ENCODE measurements at places on chromosomes 6 and 20.
A peak's percentile ranks its signal among the peaks of the same experiment; 100 is the strongest.

GRCh38 chr20:62064770-62065673 lies 659 bp downstream of the TAF4 start:
- DNase-seq: peak; percentile 77

GRCh38 chr20:38275815-38276550 lies 15.4 kb upstream of the KIAA1755 start:
- DNase-seq: no peak

GRCh38 chr6:31541059-31541657 lies 645 bp downstream of the DDX39B start:
- DNase-seq: peak; percentile 63

DNA sequence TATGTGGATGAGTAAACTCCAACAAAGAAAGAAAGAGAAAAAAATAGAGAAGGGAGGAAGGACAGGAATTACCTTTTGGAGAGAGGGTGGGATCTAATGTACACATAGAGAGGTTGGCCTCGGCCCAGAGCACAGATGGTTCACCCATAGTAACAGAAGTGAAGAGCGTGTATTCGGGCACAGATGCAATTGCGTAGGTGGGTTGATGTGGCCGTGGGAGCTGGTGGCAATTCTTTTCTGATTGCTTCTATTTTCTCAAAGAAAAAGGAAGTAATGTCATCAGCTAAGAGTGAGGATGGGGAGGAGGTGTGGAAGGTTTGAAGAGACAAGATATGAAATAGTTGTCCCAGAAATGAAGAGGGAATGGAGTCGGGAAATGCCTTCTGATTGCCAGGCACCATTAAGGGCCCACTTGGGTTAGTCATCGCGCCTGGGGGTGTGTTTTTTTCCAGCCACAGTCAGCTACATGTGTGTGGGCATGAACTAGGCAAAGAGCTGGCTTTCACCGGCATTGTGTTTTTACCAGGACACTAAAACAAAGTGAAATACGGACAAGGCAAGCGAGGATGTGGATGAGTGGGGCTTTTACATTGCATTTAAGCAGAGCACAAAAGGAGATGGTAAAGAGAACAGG lies 158.7 kb downstream of the SYNE1 start:
- no peak for DNase-seq

- no peak for DNase-seq
Measured at GRCh38 chr20:16953858-16954257, 205.7 kb downstream of the OTOR start.

- DNase-seq: peak; percentile 62
Measured at GRCh38 chr20:64077094-64077493, 2.2 kb downstream of the RGS19 start.

DNA sequence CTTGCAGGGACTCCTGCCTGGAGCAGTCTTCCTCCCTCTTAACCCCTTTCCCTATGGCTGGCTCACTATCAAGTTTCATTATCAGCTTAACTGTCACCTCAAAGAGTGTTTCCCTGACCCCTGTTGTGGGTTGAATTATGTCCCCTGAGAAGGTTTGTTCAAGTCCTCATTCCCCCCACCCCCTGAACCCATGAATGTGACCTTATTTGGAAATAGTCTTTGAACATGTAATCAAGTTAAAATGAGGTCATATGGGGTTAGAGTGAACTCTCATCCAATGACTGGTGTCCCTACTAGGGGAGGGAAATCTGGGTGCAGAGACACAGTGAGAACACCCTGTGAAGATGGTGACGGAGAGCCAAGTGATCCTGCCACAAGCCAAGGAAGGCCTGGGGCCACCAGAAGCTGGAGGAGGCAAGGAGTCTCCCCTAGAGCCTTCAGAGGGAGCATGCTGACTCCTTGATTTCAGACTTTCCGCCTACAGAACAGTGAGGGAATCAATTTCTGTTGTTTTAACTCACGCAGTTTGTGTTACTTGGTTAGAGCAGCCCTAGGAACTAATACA lies 165.2 kb upstream of the TOP1 start:
- DNase-seq: no peak

DNA sequence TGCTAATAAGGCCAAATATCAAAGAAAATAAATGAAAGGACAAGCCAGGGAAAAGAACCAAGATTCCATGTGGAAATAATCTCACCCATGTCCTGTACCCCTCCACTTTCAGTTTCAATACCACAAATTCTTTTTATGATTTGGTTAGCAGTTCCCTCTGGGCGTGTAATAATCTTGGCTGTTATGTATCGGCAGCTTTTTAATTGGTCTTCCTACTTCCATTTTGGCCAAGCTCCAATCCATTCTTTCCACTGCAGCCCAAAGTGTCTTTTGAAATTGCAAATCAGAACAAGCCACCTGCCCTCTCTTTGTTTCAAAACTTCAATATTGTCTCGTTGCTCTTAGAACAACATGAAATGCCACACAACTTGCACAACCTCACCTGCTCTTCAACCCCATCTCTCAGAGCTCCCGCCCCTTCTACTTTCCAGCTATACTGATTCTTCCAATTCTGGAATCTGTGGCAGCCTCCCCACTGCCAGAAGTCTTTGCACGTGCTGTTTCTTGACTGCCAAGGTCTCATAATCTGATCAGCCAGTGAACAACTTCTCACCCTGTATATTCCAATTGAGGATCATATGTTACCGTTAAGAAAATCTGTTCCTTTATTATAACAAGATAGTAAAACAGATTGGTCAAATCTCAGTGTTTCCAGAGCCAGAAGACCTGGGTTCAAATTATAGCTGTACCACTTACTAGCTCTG lies 354.5 kb downstream of the CBLN4 start:
- DNase-seq: no peak

- no peak for DNase-seq
Measured at GRCh38 chr6:79385893-79386292, 151.3 kb downstream of the LCA5 start.

GRCh38 chr20:59836767-59837166 lies 96.7 kb downstream of the SYCP2 start:
- no peak for DNase-seq

All from GM20000 (cell line).